ENCODE measurements at places on chromosomes 1 and 21.
A peak's percentile ranks its signal among the peaks of the same experiment; 100 is the strongest.

GRCh38 chr1:215044151-215044550, 38.4 kb upstream of the KCNK2 start:
- DNase-seq = no peak

- DNase-seq = no peak
Observed at GRCh38 chr1:239185245-239185619, 201.1 kb upstream of the CHRM3 start.

- no peak for DNase-seq
Observed at GRCh38 chr1:55400508-55400907, 185.3 kb upstream of the USP24 start.

- DNase-seq = peak; percentile 26
Observed at GRCh38 chr1:93631626-93632365, 49.8 kb downstream of the BCAR3 start.

- DNase-seq = no peak
Observed at GRCh38 chr1:222413436-222413835, 134.5 kb downstream of the HHIPL2 start.

GRCh38 chr1:167720965-167721616, 691 bp upstream of the MPZL1 start:
- peak; percentile 80 for DNase-seq

DNA sequence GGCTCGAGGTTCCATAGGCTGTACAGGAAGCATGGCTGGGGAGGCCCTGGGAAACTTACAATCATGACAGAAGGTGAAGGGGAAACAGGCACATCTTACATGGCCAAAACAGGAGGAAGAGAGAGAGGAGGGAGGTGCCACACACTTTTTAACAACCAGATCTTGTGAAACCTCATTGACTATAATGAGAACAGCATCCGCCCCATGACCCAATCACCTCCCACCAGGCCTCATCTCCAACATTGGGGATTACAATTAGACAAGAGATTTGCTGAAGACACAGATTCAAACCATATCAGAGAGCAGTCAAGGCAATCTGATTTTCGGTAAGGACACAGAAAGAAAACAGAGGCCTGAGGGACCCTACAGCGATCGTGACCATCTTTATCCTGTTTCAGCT, 41.7 kb downstream of the TNFRSF9 start:
- no peak for DNase-seq

DNA sequence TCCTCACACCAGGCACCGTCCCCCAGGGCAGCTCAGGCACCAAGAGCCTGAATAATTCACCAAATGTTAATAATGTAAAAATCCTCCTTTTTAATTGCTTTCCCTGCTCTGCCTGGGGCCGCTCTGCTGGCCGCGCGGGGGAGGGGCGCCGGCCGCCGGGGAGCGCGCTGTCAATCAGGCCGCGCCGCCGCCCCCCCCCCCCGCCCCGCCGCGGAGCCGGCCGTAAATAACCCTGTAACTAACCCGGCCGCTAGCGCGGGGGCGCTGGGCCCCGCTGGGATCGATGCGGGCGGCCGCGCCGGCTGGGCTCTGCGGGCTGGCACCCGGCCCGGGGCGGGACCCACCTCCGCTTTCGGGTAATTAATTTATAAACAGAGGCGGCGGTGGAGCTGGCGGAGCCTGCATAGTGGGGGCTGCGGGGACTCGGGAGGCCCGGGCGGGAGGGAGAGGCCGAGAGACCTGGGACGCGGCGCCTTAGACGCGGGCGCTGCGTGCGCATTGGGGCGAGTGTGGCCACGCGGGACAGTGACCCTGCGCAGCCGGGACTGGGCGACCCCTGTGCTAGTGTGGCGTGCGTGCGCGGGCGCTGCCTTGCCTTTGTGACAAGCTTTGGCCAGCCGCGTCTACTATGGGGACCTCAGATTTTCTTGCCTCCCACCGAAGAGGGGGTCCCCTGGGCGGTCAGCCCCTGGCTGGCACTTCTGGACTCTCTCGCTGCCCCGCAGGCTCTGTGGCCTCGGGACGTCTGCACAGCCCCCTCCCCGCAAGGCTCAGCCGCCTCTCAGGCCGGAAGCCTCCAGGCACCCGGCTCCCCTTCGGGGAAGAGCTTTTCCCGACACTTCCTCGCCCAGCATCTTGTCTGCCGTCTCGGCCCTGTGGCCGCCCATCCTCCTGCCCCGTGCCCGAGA, 16.6 kb downstream of the SAMD11 start:
- no peak for DNase-seq

GRCh38 chr21:41916888-41917433, 36.9 kb downstream of the C2CD2 start:
- DNase-seq = no peak

DNA sequence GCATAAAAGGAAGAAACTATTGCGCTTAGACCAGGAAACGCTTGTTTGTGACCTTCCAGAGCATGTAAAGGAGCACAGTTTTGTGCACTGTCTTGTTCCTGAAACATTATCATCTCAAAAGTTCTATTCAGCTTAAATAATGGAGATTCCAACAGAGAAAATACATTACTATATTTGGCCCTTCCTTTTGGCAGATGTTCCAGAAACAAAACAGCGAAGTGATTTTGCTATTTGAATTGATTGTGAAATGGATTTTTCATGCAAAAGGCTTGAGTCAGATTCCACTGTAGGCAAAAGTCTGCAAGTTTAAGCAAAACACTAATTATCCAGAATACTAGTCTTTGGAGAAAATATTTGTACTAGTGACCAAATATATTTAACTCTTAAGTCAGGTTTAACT, 80.3 kb upstream of the PTBP2 start:
- DNase-seq = no peak

GRCh38 chr1:151494741-151495281, 16.4 kb upstream of the CGN start:
- DNase-seq = peak; percentile 60

DNA sequence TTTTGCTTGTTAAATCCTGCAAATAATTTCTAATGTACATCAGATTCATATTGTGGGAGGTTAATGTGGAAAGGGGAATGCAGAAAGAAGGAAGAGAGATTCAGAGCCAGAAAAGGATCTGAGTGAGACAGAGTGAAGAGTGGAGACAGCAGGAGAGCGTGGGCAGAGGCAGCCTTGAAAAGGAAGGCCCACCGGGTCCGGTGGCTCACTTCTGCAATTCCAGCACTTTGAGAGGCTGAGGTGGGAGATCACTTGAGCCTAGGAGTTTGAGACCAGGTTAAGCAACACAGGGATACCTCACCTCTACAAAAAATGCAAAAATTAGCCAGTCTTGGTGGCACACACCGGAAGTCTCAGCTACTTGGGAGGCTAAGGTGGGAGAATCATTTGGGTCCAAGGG, 222.0 kb upstream of the RAB4A start:
- DNase-seq = no peak

- DNase-seq = peak; percentile 59
Observed at GRCh38 chr1:157932069-157932468, 61.4 kb upstream of the KIRREL1 start.

DNA sequence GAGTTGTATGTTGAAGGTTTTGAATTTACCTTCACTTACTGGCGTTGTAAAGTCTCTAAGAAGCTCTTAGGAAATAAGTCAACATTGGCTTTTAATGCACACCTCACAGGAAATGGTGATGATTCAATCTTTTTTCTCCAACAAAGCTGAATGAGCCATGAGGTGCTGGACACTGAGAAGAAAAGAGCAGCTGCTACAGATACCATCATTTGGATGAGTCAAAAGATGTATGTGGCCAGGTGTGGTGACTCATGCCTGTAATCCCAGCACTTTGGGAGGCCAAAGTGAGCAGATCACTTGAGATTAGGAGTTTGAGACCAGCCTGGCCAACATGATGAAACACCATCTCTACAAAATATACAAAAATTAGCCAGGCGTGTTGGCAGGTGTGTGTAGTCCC, 3.3 kb upstream of the IL23R start:
- no peak for DNase-seq

DNA sequence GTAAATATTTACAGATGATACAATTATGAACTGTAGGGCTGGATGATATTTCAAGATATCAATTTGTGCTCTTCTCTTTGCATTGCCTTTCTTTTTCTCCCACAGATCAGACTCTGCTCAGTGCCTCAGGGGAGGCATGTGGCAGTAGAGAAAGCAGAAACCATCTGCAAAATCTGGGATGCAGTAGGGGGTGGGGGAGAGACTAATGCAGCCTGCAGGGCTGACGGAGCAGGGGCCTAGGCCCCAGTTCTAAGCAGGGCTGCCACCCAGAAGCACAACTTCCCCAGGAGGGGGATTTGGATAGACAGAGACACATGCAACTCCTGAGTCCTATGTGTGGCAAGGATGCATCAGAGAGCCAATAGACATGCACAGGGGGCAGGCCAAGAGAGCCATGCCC, 511.6 kb downstream of the SMYD3 start:
- DNase-seq = no peak

GRCh38 chr1:117631359-117632160, 25.7 kb downstream of the TENT5C start:
- DNase-seq = no peak

DNA sequence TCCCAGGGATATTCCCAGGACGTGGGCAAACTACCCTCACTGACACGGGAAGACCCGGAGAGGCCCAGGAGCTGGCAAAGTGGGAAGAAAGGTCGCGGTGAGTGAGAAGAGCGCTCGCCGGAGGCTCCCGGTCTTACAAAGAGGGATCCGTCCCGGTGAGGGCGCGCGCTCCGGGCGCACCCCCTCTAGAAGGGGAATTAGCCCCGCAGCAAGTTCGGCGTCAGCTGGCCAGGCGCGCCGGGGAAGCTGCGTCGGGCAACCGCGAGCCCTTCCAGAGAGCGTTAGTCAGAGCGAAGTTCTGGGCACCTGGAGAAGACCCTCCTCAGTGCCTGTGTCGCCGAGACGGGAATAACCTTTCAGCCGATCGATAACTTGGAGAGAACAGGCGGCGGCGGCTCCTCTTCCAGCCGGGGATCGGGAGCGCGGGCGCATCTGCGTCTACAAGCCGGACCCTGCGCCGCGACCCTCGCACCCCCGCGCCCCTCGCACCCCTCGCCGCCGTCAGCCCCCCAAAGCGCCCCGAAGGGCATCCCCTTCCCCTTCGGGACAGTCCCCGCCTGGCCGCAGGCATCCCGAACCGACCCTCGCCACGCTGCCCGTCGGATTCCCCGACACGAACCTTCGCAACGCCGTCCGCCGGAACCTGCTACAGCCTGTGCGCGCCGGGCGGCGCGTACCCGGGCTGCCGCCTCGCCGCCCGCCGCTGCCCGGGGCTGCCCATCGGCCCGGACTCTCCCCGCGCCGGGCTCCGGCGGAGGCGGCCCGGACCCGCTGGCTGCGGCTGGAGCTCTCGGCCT, 485 bp downstream of the SIPA1L2 start:
- peak; percentile 35 for DNase-seq

DNA sequence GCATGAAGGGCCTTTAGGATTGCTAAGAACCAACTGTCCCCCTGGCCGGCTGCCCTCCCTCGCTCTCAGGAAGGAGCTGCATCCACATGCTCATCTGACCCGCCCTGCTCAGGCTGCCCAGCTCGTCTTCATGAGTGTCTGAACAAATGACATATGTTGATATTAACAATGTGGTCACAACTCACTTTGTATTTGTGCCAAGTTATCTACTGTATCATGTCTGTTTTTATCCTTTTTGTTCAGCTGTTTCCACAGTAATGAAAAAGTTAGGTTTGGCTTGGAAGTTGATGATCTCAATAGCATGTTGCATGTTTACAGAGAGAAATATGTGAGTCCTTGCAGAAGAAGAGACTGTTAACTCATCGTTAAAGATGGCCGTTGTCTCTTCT, 75.1 kb downstream of the PHTF1 start:
- no peak for DNase-seq

DNA sequence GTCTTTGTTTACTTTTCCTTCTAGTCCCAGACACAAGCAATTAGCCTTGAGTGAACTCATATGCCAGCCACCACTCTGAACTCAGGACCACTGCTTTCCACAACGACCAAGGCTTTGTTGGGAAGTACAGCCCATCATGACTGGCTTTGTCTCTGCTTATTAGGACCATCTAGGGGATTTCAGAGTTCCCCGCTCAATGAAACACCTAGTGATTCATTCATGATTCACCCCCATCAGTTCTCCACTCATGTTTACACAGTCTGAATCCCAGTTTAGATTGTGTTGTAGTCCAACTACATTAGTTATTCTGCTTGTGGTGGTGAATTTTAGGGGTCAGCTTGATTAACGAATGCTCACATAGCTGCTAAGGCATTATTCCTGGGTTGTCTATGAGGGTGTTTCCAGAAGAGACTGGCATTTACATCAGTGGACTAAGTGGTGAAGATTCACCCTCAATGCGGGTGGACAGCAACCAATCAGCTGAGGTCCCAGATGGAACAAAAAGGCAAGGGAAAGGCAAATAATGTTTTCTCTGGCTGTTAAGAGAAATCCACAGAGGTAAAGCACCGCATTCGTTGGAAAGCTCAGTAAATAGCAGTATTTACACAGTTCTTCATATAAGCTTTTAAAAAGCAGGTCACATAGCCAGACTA, 122.7 kb downstream of the RGS21 start:
- DNase-seq = no peak

DNA sequence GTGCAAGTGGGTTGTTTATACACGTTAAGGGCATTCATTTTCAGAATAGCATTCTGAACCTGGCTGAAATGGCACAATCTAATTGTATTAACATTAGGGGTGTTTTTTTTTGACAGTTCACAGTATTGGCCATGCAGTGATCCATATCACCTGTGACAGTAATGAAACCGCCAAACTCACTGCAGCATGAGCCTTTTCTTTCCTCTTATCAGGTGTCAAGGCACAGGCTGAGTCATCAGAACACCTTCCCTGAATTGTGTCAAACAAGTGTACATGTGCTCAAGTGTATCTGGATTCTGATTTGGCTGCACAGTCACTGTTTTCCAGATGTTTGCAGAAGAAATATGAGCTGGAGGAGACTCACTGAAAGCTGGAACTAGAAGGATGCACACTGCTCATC, 47.7 kb upstream of the C8B start:
- DNase-seq = no peak

GRCh38 chr1:155166471-155167165, 6.5 kb downstream of the KRTCAP2 start:
- DNase-seq = no peak

- no peak for DNase-seq
Observed at GRCh38 chr1:54077359-54077758, 24.0 kb downstream of the TCEANC2 start.

GRCh38 chr1:66266756-66267155, 267.2 kb upstream of the SGIP1 start:
- no peak for DNase-seq

DNA sequence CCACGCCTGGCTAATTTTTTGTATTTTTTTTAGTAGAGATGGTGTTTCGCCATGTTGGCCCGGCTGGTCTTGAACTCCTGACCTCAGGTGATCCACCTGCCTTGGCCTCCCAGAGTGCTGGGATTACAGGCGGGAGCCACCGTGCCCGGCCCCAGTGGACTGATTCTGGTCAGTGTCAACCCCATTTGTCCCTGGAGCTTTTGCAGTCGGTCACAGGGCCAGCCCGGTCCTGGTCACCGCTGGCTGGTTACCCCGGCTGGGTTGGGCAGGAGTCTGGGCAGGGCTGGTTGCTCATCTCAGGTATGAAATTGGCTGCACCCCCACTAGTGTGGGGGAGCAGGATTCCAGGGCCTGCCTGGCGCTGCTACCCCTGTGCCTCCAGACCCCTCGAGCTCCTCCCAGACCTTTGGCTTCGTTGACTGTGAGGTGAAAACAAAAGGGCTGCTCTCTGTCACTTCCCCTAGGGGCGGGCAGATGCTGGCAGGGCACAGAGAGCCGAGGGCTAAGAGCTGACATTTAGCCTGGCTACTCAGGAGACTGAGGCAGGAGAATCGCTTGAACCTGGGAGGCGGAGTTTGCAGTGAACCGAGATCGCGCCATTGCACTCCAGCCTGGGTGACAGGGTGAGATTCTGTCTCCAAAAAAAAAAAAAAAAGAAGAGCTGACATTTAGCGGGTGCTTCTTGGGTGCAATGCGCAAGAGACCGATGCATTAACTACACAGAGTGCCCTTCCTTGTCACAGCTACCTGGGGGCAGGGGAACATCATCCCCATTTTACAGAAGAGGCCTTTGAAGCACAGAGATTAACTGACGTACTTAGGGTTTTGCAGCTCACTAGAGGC, 10.6 kb downstream of the TNFRSF1B start:
- DNase-seq = no peak

Measured in inflammatory macrophage treated with lipopolysaccharide for 4 hours (primary cell).